ENCODE measurements at places on chromosomes 5 and 9. TPM values are rescaled to one million over a fixed set of nuclear protein-coding genes. Genes with fewer than 3 reads are reported as not detected.
A peak's percentile ranks its signal among the peaks of the same experiment; 100 is the strongest.

CAVIN4 gene
- 0.49 TPM for total RNA-seq

CCDC152 gene
- not detected for total RNA-seq

TMEM252 gene
- total RNA-seq: not detected

LCN1 gene
- not detected for total RNA-seq

CCL27 gene
- not detected for total RNA-seq

- no peak for DNase-seq
Observed at GRCh38 chr9:129822898-129823541, 916 bp downstream of the TOR1A start.

GRCh38 chr9:5263351-5264218 is 32.4 kb downstream of the INSL4 start:
- DNase-seq: no peak

DNA sequence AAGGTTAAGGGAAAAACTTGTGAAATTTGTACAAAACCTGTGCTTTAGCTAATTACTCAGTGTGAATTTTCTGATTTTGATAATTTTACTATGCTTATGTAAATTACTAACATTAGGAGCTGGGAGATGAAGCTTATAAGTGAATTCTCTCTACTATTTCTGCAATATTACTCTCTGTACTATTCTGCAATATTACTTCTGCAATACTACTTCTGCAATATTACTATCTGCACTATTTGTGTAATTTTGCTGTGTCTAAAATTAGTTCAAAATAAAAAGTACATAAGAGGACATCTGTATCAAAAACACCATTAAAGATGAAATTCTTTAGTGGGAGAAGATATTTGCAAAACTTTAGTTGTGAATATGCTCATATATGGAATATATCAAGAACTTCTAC is 62.9 kb downstream of the C9 start:
- no peak for DNase-seq

DNA sequence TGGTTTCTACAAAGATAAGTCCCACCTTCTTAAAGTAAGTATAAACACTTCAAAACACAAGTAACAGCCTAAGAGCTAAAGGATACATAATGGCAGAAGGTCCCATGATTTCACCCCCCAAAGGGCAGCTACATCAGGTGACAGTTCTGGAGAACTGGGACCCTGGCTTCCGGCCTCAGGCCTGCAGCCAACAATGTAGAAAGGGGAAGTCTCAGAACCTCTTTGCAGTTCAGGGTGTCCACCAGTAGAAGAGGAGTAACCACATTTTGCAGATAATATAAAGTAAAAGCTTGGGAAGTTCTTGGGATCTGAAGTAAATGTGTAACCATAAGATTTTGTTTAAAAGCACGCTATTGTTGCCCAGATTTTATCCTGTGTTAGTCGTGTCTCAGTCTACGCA is 267.4 kb upstream of the VLDLR start:
- DNase-seq: no peak

DNA sequence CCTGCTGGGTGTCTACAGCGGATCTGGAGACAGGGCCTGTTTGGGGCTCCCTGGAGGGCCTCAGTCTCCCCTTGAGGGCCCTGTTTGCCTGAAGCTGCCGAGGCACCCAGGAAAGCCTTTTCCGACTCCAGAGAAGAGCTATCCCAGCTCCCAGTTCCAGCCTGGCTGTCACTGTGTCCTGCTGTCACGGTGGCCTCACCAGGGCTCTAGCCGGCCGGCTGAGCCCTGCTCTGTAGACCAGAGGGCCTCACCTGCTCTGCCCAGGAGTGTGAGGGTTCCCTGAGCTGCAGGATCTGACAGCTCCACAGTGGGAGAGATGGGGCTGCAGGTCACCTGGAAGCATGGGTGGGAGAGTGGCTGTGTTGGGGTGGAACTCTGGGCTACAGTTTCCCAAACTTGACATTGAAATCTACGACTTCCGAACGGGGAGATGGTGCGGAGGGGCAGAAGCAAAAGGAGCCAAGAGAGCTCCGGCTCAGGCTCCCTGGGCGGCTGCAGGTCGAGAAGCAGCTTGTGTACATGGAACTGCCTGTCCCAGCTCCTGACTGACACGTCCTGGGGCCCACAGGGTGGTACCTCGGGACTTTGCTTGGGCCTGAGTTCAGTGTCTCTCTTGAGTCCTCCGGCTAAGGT is 94.9 kb downstream of the CACNA1B start:
- peak; percentile 65 for DNase-seq

GRCh38 chr9:83714329-83714728 is 6.6 kb upstream of the UBQLN1 start:
- no peak for DNase-seq

- DNase-seq: no peak
Observed at GRCh38 chr5:139658928-139659667, 10.9 kb downstream of the CXXC5 start.

GRCh38 chr5:164188733-164189148 is 683.3 kb downstream of the MAT2B start:
- DNase-seq: no peak

GRCh38 chr9:101593345-101593744 is 1.4 kb downstream of the PPP3R2 start:
- no peak for DNase-seq

All from vagina (tissue), 2 donors.